Kasumi-1 (cell line): ENCODE measurements at places on chromosomes 12 and 14.

- DNase-seq, result no peak
Measured at GRCh38 chr12:65619018-65619417, 205.3 kb upstream of the HMGA2 start.

GRCh38 chr12:106223485-106224354 lies 24.1 kb downstream of the CKAP4 start:
- DNase-seq, result peak; percentile 69

DNA sequence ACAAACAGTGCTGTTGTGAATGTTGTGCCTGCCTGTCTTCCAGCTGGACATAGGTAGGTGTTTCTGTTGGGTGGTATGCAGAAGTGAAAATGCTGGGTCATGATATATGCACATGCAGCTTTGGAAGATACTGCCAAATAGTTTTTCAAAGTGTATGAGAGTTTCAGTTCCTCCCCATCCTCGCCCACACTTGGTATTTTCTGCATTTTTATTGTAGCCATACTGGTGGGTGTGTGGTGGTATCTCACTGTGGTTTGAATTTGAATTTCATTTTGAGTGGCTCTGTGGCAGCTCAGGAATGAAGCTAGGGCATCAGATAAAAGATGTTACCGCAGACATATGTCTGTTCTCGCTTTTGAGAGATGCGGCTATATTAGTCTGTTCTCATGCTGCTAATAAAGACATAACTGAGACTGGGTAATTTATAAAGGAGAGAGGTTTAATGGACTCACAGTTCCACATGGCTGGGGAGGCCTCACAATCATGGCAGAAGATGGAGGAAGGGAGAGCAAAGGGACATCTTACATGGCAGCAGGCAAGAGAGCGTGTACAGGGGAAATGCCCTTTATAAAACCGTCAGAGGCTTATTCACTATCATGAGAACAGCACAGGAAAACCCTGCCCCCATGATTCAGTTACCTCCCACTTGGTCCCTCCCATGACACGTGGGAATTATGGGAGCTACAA lies 183.1 kb downstream of the CAND1 start:
- no peak for DNase-seq

GRCh38 chr12:103884316-103884715 lies 43.3 kb upstream of the NT5DC3 start:
- DNase-seq, result peak; percentile 86

GRCh38 chr12:115166698-115167315 lies 482.8 kb upstream of the TBX3 start:
- no peak for DNase-seq

GRCh38 chr14:26265170-26265685 lies 332.6 kb downstream of the NOVA1 start:
- no peak for DNase-seq

GRCh38 chr14:52040598-52040997 lies 28.3 kb downstream of the NID2 start:
- no peak for DNase-seq

DNA sequence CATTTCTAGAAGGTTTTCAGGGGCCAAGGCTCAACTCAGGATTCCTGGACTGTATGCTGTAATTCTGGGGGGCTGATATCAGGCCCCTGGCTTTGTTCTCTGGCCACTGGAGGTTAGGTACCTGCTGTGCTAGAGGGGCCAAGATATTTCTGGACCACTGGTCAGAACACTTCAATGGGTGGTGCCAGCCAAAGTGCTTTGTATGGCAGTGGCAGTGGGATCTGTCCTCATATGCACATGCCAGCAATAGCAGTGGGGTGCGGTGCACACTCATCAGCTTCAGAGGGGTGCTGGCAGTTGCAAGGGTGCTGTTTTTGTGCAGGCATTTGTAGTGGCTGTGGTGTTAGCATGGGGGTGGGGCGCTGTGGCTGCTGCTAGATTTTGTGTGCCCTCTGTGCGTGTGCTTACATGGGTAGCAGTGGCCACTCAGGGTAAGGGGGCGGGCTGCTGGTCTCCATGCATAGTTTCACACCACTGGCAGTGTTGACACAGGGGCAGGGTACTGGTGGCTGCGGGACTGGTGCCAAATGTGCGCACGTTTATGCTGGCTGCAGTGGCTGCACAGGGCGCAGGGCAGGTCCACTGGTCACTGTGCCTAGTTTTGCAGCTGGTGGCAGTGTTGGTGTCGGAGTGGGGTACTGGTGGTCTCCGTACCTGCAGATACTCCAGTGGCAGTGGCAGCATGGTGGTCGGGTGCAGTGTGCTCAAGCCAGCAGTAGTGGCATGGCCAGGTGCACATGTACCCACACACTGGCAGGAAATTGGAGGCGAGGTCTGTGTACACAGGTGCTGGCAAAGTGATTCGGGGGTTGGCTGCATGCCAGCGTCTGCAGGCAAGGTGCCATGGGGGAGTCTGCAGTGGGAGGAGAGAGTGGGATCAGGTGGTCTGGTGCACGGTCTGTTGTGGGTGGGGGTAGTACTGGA lies 12.6 kb downstream of the NOPCHAP1 start:
- DNase-seq, result no peak

DNA sequence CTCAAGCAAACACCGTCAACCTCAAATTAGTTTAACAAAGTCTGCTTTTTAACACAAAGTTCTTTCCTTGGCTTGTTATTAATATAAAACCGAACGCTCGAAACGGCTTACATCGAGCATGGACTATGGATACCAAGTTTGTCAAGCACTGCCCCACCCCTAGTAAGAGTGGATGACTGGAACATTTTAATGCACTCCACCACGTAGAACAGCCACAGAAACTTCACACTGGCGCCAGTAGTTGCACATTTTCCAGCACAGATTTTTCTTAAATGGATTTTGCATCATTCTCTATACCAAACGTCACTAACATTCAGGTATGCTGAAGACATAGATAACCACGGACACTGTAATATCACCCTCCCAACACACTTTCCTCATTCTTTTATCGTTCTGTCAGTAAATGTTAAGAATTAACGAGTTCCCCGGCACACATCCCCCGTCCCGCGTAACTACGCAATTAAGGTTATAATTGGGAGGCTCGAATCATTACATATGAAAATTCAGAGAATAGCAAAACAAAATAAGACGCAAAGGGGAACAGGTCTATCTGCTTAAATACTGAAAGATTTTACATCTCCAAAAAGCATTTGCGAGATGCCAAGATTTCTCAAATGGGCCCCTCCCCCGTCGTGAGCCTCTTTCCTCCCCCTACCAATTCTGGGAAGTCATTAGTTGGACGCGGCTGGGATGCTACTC lies 990 bp downstream of the FERMT2 start:
- DNase-seq, result no peak

DNA sequence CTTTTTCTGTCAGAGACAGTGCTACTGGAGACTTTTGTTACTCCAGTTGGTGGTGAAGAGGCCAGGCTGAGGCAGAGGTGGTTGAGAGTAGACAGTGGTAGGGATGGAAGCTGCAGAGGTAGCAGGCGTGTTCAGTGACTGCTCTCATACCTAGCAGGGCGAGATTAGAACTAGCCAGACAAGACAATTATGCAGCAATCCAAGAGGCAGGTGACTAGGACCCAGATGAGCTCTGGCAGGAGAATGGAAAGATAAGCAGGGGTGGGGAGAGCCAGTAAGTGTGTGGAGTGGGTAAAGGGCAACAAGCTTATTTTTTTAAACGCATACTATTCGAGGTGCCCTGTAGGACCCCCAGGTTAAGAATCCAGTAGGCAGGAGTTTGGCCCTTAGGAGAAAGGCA lies 4.8 kb downstream of the PPP1R36 start:
- DNase-seq, result no peak

- DNase-seq, result peak; percentile 79
Measured at GRCh38 chr14:103391048-103391447, 5.8 kb downstream of the MARK3 start.

DNA sequence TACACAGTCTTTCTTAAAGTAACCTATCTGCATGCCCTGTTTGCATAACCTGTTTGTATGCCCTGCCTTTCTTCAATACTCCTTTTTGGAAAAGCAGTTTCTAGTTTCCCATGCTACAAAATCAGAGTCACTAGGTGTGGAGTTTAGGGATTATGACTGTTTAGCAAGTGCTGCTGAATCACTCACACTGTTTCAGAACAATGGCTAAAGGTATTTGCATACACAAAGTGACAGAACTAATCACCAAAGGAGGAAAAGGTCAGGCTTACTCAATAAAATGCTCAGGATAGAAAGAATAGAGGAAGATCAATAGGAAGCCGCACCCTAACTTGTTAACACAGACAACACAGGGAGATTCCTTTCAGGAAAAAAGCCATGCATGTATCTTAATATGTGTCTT lies 19.4 kb downstream of the EGLN3 start:
- no peak for DNase-seq

DNA sequence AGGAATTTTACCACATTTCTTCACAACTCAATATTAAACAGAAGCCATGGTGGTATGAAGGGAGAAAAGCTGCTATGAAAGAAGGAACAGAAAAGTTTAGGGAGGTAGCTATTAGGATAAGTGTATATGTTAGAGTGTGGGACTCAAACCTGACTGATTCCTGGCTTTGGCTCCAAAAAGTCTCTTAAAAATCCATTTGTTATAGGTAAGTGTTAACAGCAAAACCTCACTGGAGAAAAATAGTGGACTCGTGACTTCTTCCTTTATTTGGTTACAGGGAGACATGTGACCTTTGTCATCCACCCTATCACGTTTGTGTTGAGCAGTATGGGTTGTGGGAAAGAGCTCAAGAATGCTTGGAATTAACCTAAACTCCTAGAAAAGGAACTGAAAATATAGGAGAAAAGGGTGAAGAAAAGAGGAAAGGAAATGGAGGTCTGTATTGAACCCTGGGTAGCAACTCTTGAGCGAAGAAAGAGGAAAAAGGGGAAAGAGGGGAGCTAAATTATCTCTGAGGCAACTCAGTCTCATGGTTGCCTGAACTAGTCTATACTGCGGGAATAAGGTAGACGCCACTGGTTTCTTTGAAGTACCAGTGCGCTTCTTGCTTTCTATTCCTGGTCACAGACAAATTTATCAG lies 3.6 kb upstream of the EID3 start:
- no peak for DNase-seq

GRCh38 chr12:12604740-12605139 lies 6.9 kb upstream of the CREBL2 start:
- DNase-seq, result no peak
